ENCODE measurements at places on chromosomes 7 and 10. TPM values are rescaled to one million over a fixed set of nuclear protein-coding genes. Genes with fewer than 3 reads are reported as not detected.

AKAP9 gene
- polyA plus RNA-seq = 76.0 TPM

UBN2 gene
- 14.1 TPM for polyA plus RNA-seq

- DNase-seq = no peak
Measured at GRCh38 chr7:57438244-57438643, 11.7 kb upstream of the ZNF716 start.

DNA sequence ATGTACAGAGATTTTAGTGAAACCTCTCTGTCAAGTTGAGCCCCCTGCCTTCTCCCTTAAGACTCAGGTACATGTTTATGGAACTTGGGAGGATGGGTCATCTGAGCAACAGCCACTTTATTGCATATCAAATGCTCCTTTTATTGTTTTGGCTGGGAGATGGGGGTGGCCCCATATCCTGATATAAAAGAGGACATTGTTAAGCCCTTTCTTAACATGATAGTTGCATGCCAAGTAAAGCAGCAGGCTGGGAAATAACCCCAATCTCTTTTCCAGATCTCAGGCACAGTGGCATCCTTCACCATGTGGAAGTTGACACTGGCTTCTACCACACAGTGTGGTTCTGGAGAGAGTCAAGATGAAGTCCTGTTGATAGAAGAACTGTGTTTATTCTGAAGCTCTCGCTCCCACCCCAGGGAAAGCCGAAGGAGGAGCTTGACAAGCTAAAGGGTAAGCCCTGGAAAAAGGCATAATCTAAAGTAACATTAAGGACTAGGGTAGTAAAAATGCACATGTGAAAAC, 746.7 kb downstream of the SUGCT start:
- DNase-seq = no peak

FAM25A gene
- not detected for polyA plus RNA-seq

DNA sequence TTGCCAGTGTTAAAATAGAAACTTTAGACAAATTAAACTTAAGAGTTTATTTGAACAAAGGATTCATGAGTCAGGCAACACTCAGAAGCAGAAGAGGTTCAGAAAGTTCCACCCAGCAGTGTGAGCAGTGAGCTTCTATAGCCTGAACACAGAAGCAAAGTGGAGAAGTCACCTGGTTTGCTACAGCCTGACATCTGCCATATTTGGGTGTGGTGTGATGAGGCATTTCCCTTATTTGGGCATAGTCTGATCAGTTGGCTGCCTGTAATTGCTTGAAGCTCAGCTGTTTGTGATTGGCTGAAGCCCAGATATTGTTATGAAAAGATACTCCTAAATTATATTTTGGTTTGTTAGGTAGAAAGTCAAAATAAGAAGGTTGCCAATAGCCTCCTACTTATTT, 39.1 kb downstream of the VWC2 start:
- no peak for DNase-seq

All from spinal cord (tissue), 10 donors.